ENCODE measurements at places on chromosomes 4 and X.

DNA sequence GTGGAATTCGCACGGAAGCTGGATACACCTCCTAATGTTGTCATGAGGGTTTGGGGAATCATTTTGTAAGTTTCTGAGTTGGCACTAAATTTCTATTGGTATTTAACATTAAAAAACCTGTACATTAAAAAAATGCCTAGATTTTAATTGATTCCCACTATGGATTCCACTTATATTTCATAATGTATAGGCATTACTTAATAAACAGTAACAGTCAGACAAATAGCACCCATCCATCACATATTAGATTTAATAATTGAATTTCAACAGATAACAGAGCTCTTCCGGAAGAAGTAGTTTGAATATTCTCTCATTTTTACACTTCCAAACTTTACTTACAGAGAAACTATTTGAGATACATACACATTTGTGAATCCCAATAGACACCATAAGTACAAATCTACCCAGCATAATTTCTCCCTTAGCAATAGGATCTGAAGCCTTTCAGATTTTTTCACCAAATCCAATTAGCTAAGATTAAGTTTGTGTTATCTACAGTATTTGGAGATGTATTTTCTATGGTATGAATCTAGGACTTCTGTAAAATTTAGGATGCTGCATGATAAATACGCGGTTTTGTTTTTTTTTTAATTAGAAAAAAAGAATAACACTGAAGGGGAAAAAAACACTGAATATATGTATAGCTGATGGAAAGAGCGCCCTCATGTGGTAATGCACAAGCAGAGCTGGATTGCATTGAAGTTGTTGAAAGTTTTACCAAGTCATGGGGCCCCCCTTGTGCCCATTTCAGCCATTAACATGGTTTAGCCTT, 12.2 kb upstream of the ODAM start:
- no peak for DNase-seq

DNA sequence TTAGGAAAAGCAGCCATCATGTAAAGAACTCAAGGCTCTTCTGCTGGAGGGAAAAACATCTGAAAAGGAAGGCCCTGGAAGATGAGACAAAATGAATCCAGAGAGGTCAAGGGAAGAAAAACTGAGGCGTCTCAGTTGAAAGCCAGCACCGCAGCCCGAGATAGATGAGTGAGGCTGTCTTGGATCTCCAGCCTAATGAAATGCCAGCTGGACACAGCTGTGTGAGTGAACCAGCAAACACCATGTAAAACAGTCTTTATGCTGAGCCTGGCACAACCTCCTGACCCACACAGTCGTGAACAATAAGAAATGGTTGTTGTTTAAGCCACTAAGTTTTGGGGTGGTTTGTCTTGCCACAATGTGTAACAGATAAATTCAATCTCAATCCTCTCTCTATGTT, 48.6 kb upstream of the RASL11B start:
- DNase-seq, result no peak

GRCh38 chr4:76539979-76540378, 105.0 kb downstream of the SHROOM3 start:
- DNase-seq, result no peak

- no peak for DNase-seq
These were observed 168.3 kb downstream of the TMA16 start for GRCh38 chr4:163662768-163663167.

Data from GM12878 (cell line).